ENCODE measurements at places on chromosomes 11 and 22.

DNA sequence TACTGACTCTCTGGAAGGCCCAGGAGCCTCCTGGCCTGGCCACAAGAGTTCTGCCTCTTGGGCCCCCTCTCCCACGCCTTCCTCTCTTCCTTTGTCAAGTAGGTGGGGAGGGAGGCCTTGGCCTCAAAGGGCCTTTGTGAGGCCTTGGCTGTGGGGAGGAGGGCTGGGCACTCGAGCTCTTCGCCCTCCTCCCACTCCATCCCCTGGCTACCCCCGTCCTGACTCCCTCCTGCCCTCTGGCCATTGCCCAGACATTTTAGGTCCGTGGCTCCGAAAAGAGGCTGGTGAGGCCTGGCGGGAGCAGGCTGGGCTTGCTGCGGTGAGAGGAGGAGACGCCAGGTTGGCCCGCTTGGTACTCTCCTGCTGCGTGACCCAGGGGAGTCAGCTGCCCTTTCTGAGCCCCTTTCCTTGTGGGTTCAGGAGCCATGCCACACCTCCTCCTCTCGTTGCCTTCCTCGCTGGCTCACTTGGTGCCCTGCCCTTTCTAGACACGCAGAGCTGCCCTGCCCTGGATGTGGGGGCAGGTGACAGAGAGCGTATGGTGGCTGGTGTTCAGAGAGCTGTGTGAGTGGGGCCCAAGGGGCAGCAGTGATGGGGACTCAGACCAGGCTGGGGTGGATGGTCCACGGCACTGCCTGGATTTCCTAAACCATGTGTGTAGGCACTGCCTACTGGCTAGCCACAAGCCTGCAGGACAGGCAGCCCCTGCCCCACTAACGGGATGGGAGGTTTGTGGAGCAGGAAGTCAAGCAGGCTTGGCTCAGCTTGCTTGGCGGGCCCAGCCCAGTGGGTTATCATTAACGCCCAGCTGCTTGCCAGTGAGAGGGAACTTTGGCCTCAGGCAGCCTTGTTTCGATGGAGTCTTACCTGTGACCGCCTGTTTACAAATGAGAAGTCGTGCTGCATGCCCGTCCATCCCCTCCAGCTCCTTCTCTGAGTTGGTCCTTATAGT is 15.8 kb upstream of the OMP start:
- DNase-seq: no peak

GRCh38 chr22:33440756-33441155 is 382.6 kb upstream of the SYN3 start:
- no peak for DNase-seq

DNA sequence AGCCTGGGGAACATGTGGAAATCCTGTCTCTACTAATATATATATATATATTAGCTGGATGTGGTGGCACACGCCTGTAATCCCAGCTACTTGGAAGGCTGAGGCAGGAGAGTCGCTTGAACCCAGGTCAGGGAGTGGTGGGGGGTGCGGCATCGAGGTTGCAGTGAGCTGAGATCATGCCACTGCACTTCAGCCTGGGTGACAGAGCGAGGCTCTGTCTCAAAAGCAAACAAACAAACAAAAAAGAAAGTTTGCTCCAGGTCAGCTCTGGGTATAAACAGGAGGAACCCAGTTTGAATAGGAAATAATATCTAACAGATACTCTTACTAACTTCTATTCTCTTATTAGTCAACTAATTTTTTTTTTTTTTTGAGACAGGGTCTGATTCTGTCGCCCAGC is 34.3 kb upstream of the CECR2 start:
- no peak for DNase-seq

DNA sequence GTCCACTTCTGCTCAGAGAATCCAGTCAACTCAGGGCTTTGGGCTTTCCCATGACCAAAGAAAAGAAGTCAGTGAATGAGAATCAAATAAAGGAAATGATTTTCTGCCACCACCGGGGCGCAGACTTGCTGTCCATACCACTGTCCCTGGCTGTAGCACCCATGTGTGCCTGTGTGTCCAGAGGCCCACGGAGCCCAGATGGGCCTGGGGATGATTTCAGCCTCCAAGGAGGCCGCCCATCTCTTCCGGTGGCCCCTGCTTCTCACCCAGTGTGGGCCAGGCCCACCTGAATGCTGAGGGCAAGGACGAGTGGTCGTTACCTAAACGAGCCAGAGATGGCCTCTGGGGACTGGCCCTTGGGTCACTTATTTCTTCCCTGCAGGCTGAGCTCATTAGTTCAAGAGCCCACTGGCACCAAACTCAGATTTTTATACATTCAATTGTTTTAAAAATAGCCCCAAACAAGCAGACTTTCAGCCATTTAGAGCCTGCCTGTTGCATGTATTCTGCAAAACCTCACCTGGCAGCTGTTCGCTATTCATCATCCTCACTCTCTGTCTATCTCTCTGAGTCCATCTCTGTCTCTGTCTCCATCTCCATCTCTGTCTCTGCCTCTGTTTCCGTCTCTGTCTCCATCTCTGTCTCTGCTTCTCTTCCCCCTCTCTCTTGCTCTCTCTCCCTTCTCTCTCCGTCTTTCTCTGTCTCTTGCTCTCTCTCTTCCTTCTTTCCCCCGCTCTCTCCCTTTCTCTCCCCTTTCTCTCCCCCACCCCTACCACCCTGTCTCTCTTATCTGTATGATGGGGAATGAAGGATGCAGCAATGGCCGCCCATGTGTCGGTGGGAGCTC is 24.2 kb downstream of the KRTAP5-5 start:
- DNase-seq: no peak

DNA sequence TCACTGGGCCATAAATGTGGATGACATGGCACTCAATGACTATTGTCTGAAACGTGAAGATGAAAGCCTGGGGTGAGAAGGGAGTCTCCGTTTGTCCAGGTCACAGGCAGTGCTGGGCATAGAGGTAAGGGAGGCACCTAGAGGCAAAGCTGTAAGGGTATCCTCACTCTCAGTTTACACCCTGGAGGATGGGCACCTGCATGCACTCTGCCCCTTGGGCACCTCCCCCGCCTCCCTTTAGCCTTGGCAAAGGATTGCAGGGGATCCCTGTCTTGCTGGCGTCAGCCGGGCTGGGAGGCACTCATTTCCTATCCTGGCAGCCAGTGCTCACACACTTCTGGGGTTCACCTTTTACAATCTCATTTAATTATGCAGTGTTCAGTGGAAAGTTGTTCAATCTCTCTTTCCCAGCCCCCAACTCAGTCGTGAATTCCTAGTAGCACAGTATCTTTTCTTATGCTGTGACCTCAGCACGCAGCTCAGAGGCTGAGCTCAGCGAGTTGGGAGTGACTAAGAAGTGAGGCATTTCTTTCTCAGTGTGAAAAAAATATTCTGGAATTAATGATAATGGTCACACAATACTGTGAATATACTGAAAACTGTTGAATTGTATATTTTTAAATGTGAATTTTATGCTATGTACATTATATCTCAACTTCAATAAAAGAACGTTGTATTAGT is 866.6 kb downstream of the BRD1 start:
- no peak for DNase-seq

GRCh38 chr11:83544846-83545245 is 258.7 kb upstream of the CCDC90B start:
- no peak for DNase-seq

GRCh38 chr11:107816028-107816427 is 42.6 kb downstream of the SLC35F2 start:
- no peak for DNase-seq

GRCh38 chr11:91850533-91851275 is 373.9 kb upstream of the FAT3 start:
- DNase-seq: no peak

GRCh38 chr22:41659941-41660340 is 28.7 kb downstream of the SNU13 start:
- no peak for DNase-seq

GRCh38 chr11:96235751-96236150 is 107.2 kb downstream of the MAML2 start:
- DNase-seq: no peak

DNA sequence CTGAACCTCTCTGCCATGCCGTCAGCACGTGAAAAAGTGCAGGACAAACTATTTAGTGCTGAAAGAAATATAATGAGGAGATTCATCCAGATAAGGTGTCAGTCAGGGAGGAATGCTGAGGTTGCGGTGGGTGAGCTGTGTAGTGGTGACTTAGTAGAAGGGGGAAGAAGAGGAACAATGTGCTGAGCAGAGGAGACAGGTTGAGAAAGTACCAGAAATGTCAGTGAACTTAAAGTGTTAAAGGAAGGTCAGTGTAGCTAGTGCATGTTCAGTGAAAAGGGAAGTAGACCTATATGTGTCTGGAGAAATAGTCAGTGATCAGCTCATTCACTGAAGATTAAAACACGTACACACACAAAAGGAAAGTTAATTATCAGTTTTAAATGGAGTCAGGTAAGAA is 237.6 kb upstream of the CCDC179 start:
- no peak for DNase-seq

DNA sequence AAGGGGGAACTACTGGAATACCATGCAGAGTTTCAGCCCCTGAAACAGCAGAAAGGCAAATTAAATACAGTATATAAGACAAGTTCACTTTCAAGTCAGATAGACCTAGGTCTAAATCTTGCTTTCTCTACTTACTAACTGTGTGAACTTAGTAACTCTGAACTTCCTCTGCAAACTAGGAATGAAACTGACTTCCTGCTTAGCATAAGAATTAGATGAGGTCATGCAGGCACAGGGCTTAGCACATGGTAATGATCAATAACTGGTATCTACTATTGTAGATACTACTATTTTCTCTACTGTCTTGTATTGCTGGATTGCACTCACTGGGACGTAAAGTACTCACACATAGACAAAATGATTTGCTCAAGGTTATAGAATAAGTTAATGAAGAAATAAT is 51.5 kb upstream of the MTNR1B start:
- no peak for DNase-seq

- no peak for DNase-seq
Measured at GRCh38 chr22:27416511-27417420, 384.8 kb downstream of the MN1 start.

DNA sequence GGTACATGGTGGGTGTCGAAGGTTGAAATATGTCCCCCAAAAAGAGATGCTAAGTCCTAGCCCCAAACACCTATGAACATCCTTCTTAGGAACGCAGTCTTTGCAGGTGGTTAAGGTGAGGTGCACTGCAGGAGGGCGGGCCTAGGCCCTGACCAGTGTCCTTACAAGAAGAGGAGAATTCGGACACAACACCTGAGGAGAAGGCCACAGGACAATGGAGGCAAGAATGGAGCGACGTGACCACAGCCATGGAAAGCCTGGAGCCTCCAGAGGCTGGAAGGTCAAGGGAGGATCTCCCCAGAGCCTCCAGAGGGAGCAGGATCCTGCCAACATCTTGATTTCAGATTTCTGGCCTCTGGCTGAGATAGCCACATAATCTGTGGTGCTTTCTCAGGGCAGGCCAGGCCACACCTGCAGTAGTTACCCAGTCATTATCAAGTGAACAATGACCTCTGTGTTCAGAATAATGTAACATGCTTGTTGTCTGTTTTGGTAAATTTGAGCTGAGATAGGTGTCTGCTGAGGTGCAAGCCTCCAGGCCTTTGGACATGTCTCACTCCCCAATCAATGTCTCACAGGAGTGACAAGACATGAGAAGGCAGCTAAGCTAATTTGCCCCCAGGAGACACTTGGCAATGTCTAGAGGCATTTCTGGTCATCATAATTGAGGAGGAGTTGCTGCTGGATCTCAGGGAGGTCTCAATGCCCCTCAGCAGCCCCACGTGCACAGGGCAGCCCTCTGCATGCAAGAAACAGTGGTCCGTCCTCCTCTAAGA is 498.9 kb downstream of the BRD1 start:
- no peak for DNase-seq

GRCh38 chr11:62402226-62402959 is 16.4 kb upstream of the SCGB1A1 start:
- peak; percentile 20 for DNase-seq

DNA sequence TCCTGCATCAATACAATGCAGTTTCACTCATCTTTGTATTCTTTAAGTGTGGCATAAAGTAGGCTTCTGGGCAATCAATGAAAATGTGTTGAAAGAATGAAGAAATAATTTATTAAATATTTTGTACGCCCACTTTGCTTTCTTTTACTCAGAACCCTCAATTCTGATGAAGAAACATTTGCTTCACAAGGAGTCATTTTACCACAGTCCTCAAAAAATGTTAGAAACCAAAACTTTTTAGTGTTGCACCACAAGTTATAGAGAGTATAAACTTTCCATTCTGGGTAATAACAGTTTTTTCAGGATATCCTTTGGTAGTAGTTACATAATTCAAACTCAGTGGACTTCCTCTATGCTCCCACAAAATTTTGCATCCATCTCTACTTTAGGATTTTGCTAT is 360.5 kb downstream of the DLG2 start:
- DNase-seq: no peak

DNA sequence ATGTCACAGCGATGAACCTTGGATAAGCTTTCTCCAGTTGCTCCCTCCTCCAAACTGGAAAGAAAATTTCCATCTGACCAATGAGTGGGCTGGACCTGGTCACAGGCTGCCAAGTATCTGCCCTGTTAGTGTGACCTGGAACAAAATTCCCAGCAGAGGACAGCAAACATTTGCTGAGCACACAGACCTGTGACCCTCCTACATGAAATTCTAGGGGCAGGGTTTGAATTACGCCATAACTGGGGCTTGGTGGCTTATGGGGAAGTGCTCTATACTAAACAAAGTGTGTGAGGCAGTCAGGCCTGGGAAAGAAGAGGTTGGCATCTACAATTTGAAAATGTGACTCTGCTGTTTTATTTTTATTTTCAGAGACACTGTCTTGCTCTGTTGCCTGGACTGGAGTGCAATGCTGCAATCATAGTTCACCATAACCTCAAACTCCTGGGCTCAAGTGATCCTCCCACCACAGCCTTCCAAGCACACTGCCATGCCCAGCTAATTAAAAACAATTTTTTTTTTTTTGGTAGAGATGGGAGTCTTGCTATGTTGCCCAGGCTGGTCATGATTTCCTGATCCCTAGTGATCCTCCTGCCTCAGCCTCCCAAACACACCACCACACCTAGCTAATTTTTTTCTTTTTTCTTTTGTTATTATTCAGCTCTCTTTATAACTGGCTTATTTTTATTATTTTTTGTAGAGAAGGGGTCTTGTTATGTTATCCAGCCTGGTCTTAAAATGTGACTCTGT is 13.6 kb upstream of the XBP1 start:
- no peak for DNase-seq

GRCh38 chr11:79458709-79459108 is 17.9 kb upstream of the TENM4 start:
- DNase-seq: no peak
